ENCODE measurements at places on chromosomes 11 and 22.

- DNase-seq, result no peak
These were observed 20.2 kb downstream of the C11orf96 start for GRCh38 chr11:43962383-43963278.

GRCh38 chr22:20567371-20567847 is 60.0 kb downstream of the MED15 start:
- DNase-seq, result no peak

DNA sequence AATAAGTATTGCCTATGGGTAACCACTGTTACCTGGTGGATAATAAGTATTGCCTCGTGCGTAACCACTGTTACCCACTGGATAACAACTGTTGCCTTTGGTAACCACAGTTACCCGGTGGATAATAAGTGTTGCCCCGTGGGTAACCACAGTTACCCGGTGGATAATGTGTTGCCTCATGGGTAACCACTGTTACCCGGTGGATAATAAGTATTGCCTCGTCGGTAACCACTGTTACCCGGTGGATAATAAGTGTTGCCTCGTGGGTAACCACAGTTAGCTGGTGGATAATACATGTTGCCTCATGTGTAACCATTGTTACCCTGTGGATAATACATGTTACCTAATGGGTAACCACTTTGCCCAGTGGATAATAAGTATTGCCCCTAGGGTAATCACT is 9.8 kb upstream of the NXPE4 start:
- no peak for DNase-seq

DNA sequence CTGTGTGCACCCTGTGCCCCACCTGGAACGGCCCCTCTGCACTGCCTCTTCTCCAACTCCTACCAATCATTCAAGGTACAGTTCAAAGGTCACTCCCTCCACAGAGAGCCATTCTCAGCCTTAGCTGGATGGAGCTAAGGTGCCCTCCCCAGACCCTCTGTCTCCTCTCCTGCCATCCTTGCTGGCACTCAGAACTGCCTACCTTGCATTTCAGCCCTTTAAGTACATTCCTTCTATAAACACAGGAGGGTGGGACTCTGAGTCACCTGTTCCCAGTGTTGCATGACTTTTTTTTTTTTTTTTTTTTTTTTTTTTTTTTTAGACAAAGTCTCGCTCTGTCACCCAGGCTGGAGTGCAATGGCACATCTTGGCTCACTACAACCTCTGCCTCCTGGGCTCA is 8.6 kb downstream of the TTLL1 start:
- no peak for DNase-seq

GRCh38 chr22:20354238-20354975 is 34.5 kb upstream of the DGCR6L start:
- no peak for DNase-seq

DNA sequence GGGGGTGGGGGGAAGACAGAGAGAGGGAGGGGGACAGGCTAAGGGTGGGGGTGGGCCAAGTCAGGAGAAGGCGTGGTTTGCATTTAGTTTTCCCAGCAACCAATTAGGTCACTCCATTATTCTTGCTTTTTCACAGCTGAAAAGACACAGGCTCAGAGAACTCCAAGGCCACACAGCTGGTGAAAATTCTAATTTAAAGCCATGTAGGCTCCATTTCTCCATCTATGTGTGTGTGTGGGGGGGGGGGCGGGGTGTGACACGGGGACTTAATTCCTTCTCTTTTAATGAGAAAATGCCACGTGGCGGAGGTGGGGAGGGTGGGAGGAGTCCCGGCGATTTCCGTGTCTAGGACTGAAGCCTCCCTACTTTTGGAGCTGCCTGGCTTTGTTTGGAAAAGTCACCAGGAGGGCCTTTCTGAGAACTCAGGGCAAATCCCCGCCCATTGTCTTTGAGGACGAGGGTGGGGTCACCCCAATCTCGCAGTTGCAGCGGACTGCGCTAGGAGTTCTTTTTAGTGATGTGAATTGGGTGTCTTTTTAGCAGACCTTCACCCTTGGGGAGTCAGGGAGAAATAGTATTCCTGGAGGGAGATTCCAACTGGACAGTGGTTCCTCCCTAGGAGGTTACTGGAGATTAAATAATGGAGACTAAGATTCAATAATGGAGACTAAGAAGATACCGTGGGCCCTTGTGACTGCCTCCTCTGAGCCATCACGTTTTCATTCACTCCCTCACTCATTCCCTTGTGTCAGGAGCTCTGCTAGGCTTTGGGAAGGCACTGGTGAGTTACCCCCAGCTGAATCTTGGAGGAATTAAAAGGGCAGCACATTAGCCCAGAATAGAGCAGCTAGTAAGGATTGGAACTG is 36.4 kb upstream of the PTPRJ start:
- no peak for DNase-seq

DNA sequence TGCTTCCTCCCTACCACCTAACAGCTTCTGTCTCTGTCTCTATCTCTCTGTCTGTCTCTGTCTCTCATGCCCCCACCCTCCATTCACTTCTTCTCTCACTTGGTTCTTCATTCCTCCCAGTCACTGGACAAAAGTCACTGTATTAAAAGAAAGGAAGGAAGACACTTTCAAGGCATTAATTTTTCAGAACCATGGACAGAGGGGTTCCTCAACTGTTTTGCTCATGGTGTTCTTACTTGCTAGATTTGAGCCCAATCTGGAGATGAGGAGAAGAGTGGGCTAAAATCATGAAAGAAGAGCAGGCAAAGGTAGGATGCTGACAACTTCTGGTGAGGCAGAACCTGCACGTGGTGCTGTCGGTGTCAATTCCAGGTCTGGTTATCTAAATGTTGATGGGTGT is 116.7 kb upstream of the LARGE1 start:
- no peak for DNase-seq

GRCh38 chr11:78840623-78841022 is 266.0 kb upstream of the NARS2 start:
- DNase-seq, result no peak

DNA sequence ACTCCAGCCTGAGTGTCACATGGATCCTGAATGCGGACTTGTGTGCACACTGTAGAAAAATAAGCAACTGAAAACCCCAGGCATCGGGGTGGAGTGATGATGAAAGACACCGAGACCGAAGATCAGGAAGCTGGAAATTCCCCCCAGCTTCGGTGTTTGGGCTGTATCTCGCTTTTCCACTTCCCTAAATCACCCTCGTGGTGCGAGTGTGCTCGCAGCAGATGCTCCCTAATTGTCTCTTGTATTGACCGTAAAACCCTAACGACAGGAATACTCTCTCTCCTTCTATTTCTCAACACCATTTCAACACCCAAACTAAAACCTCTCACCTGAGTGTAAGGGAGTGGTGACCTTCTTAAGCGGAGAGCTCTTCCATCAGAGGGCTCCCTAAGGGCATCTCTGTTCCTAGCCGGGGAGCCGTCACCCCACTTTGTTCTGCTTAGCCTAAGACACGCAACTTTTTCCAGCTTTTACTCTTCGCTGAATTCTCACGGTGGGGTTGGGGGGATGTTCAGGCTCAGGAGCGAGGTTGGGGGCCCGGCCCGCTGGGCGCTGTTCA is 635 bp upstream of the GRK3 start:
- DNase-seq, result no peak

GRCh38 chr11:69864686-69865661 is 45.8 kb upstream of the FGF3 start:
- no peak for DNase-seq

- no peak for DNase-seq
These were observed 68.3 kb downstream of the C11orf58 start for GRCh38 chr11:16806791-16807190.

Measured in NCI-H774 (cell line).